Activated CD8-positive, alpha-beta memory T cell treated with anti-CD3 and anti-CD28 coated beads, Interleukin-2, amount 10 ng/mL, durations not matched to agents 7 days and 5 days (primary cell): ENCODE measurements at places on chromosomes 2 and 18. TPM values are rescaled to one million over a fixed set of nuclear protein-coding genes. Genes with fewer than 3 reads are reported as not detected.
A peak's percentile ranks its signal among the peaks of the same experiment; 100 is the strongest.

TUBB8B gene
- not detected for total RNA-seq

RASGRP3 gene
- total RNA-seq: 22.9 TPM

REG3A gene
- total RNA-seq: not detected

LBX2 gene
- total RNA-seq: 2.4 TPM

HOXD4 gene
- not detected for total RNA-seq

NR4A2 gene
- 3.2 TPM for total RNA-seq

DNA sequence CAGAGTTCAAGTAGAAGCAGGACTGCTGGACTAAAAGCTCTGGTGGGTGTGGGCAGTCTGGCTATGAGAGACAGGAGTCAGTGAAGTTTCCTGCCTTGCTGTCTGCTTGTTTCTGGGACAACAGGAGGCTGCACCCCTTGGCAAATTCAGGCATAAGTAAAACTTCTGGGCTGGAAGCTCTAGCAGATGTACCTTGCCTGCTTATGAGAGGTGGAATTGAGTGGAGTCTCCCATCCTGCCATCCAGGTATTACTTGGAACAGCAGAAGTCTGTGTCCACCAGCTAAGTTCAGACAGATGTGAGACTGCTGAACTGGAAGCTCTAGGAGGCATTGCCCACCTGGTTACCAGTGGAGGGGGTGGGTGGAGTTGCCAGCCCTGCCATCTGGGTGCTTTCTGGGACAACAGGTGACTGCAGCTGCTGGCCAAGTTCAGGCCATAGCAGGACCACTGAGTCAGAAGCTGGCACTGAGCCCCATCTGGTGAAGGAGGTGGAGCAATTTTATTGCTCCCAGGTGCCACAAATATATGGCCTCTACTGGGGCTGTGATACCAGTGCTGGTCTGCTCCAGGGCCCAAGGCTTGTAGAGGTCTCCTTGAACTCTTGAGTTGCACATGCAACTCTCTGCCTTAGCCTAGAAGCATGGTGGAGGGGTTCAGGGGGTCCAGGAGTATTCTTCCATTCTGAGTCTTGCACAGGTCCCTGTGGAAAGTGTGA lies 199.4 kb upstream of the FN1 start:
- H3K27me3 ChIP-seq: no peaks in the 10 kb centered on the region

GRCh38 chr2:65265671-65266045 lies 38.0 kb downstream of the ACTR2 start:
- peaks cover 56% of the 10 kb centered on the region for H3K36me3 ChIP-seq
- H3K27ac ChIP-seq: no peak overlapping the region
- no peaks in the 10 kb centered on the region for H3K27me3 ChIP-seq
- no peak overlapping the region for H3K4me3 ChIP-seq
- DNase-seq: no peak

- no peak overlapping the region for H3K27ac ChIP-seq
- DNase-seq: no peak
- H3K4me1 ChIP-seq: no peaks in the 10 kb centered on the region
- no peaks in the 10 kb centered on the region for H3K36me3 ChIP-seq
- no peak overlapping the region for H3K4me3 ChIP-seq
Measured at GRCh38 chr2:107428781-107429180, 397.9 kb upstream of the RGPD4 start.

DNA sequence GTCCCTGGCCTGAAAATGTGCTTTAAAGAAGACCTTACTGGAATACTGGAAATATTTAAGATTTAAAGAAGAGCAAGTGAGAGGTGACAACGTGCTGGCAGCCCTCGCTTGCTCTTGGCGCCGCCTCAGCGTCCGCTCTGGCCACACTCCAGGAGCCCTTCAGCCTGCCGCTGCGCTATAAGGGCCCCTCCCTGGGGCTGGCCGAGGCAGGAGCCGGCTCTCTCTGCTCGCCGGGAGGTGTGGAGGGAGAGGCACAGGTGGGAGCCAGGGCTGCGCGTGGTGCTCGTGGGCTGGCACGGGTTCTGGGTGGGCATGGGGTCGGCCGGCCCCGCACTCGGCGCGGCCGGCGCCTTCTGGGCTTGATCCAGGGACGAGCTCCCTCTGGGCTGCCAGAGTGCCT lies 2.9 kb upstream of the COQ10B start:
- DNase-seq: no peak
- peaks cover 23% of the 10 kb centered on the region for H3K4me1 ChIP-seq
- H3K36me3 ChIP-seq: peaks cover 3% of the 10 kb centered on the region
- H3K27ac ChIP-seq: no peak overlapping the region
- H3K4me3 ChIP-seq: no peak overlapping the region

DNA sequence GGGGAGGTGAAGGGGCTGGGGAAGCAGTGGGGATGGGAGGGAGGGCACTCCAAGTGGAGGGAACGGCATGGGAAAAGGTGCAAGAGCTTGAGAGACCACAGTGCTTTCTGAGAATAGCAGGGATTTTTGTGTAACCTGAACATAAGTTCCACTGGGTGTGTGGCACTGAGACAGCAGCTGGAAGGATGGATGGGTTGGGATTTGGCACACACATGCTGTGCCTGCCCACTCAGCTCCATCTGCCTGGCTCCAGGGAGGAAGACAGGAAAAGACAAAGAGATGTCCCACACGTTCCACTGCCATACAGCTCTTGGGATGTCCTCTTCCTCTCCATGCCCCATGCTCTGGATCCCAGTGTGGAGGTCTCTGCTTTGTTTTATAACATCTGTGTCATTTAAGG lies 114.1 kb upstream of the TEX51 start:
- DNase-seq: no peak
- no peaks in the 10 kb centered on the region for H3K4me1 ChIP-seq
- peaks cover 10% of the 10 kb centered on the region for H3K27me3 ChIP-seq
- H3K4me3 ChIP-seq: no peak overlapping the region
- H3K27ac ChIP-seq: no peak overlapping the region

GRCh38 chr2:220353897-220354296 lies 726.5 kb downstream of the SLC4A3 start:
- no peak for DNase-seq
- no peaks in the 10 kb centered on the region for H3K4me1 ChIP-seq
- no peaks in the 10 kb centered on the region for H3K36me3 ChIP-seq

GRCh38 chr2:18132697-18133096 lies 254.2 kb downstream of the KCNS3 start:
- no peak overlapping the region for H3K4me3 ChIP-seq
- H3K27ac ChIP-seq: no peak overlapping the region
- peaks cover 2% of the 10 kb centered on the region for H3K4me1 ChIP-seq
- no peak for DNase-seq

DNA sequence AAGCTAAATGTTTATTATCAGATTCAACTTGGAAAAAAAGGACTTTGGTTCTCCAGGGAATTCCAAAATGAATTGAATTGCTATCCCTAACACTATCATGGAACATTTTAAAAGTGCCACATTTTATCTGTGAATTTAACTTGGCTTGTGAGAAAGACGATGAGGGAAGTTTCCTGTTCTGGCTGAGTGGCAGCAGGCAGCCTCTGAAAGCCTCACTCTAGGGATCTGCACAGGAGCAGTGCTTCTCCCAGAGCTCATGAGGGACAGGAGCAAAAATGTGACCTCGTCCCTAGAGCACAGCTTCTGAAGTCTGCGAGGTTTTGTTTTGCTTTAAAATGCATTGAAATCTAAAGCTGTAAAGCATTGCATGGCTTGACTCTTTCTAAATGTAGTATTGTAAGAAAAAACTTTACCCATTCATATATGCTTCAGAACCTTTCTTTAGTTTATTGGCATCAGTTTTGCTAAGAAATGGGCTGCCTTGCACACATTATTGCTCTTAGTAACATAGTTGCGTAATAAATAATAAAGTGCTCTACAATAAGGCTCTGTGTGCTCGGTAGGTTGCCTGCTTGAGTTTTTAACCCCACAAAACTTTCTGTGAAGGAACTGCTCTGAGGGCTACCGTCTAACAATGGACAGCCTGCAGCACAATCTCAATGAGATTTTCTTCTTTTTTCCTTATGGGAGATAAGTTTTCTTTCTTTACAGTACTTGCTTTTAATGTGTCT lies 136.2 kb upstream of the CDCA7 start:
- H3K4me1 ChIP-seq: peaks cover 9% of the 10 kb centered on the region
- H3K27me3 ChIP-seq: peaks cover 14% of the 10 kb centered on the region
- no peak overlapping the region for H3K4me3 ChIP-seq
- H3K36me3 ChIP-seq: peaks cover 2% of the 10 kb centered on the region

- H3K36me3 ChIP-seq: peaks cover 37% of the 10 kb centered on the region
- peak overlapping the region; percentile 95 for H3K27ac ChIP-seq
- H3K4me3 ChIP-seq: peak overlapping the region; percentile 75
- no peak for DNase-seq
- H3K4me1 ChIP-seq: peaks cover 58% of the 10 kb centered on the region
- H3K27me3 ChIP-seq: no peaks in the 10 kb centered on the region
Measured at GRCh38 chr2:30265052-30266015, 34.0 kb downstream of the LBH start.

- H3K27ac ChIP-seq: no peak overlapping the region
- no peak for DNase-seq
- no peak overlapping the region for H3K4me3 ChIP-seq
- no peaks in the 10 kb centered on the region for H3K36me3 ChIP-seq
- H3K27me3 ChIP-seq: peaks cover 11% of the 10 kb centered on the region
Measured at GRCh38 chr2:100200985-100201384, 58.6 kb upstream of the AFF3 start.

DNA sequence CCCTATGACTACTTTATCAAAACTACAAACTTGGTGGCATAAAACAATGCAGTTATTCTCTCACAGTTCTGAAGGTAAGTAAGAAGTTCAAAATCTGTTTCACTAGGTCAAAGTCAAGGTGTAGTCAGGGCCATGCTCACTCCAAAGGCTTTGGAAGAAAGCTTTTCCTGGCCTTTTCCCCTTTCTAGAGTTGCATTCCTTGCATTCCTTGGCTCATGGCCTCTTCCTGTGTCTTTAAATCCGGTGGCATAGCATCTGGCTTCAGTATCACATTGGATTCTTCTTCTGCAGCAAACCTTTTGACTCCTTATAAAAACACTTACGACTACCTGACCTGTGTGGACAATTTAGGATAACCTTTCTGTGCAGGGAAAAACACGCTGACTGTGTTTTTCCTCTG lies 543.5 kb upstream of the HNMT start:
- no peak overlapping the region for H3K4me3 ChIP-seq
- no peak overlapping the region for H3K27ac ChIP-seq
- no peak for DNase-seq
- no peaks in the 10 kb centered on the region for H3K36me3 ChIP-seq

GRCh38 chr2:201855356-201855755 lies 49.0 kb downstream of the CDK15 start:
- peaks cover 8% of the 10 kb centered on the region for H3K4me1 ChIP-seq
- peaks cover 39% of the 10 kb centered on the region for H3K27me3 ChIP-seq

GRCh38 chr2:200810252-200810997 lies 1.3 kb upstream of the BZW1 start:
- DNase-seq: no peak
- H3K27ac ChIP-seq: peak overlapping the region; percentile 98
- H3K4me3 ChIP-seq: peak overlapping the region; percentile 92

DNA sequence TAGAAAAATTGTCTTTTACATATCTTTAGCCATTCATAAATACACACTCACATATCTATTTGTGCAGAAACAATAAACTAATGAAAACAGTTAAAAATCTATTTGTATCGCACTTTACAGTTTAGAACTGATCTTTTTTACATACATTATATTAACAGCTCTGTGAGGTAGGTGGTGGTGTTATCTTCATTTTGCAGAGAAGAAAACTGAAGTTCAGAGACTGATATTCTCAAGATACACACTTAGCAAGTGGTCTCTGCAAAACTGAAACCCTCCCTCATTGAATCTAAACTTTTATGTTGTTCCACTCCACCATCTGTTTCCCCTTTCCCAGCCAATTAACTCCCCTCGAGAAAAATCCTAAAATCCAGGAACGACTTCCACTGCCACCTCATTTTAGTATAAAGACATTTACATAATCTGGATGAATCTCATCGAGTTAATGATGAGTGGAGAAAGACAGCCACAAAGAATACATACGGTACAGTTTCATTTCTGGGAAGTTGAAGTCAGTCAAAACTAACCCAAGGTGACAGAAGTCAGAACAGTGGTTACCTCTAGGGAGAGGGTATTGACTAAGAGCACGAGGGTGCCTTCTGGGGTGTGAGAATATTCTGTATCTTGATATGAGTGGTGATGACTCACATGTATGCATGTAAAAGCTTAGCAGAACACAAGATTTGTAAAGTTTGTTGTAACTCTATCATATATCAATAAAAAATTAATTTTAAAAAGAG lies 524.2 kb upstream of the TCF4 start:
- H3K36me3 ChIP-seq: no peaks in the 10 kb centered on the region
- peaks cover 14% of the 10 kb centered on the region for H3K4me1 ChIP-seq
- peaks cover 3% of the 10 kb centered on the region for H3K27me3 ChIP-seq
- peak; percentile 52 for DNase-seq

- H3K36me3 ChIP-seq: peaks cover 1% of the 10 kb centered on the region
- peaks cover 99% of the 10 kb centered on the region for H3K27me3 ChIP-seq
- no peak overlapping the region for H3K27ac ChIP-seq
- H3K4me1 ChIP-seq: peaks cover 7% of the 10 kb centered on the region
- H3K4me3 ChIP-seq: no peak overlapping the region
Measured at GRCh38 chr2:176114120-176114929, 2.3 kb upstream of the HOXD10 start.

DNA sequence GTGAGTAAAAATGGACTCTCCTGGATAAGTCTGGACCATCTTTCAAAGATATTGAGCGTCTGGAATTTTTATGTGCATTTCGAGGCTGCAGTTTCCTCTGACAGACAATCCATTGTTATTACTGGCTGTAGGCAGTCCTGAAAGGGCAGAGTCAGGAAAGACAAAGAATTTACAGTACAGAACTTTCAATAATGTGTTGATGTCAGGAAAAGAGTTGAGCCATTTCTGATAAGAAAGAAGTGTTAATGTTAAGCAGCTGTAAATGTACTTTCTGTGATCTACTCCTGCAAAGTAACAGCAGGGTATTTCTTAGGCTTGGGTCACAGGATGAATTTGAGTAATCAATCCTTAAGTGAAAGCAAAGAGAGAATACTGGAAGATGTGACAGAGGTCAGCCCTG lies 29.8 kb downstream of the TSPYL6 start:
- H3K36me3 ChIP-seq: peaks cover 6% of the 10 kb centered on the region
- H3K27me3 ChIP-seq: no peaks in the 10 kb centered on the region
- DNase-seq: no peak
- no peak overlapping the region for H3K4me3 ChIP-seq
- peaks cover 23% of the 10 kb centered on the region for H3K4me1 ChIP-seq

DNA sequence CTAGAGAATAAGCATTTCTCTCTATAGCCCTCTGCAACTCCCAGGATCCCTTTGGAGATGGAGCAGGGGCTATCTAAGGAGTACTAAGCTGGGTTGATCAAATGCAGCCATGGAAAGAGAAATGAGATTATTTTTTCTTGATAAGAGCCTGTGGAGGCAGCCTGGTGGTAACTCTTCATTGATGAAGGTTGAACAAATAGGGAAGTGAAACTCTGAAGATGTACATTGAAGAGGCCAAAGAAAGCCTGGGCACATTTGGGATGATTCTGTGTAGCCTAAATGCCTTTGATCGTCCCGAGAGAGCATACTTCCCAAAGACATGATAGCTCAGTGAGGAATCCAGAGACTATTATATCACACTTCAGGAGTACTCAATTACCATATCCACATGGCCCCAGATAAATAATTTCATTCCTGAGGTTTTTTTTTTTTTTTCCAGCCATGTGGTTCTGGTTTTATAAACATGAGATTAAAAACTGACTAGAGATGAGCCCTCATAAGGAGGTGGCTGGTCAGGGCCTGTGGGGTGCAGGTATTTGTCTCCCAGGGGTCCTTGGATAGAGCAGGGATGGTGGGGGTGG lies 192.5 kb downstream of the TPGS2 start:
- H3K4me1 ChIP-seq: peaks cover 5% of the 10 kb centered on the region
- no peak overlapping the region for H3K4me3 ChIP-seq
- no peak overlapping the region for H3K27ac ChIP-seq
- no peaks in the 10 kb centered on the region for H3K36me3 ChIP-seq

- H3K27ac ChIP-seq: no peak overlapping the region
- H3K4me3 ChIP-seq: no peak overlapping the region
- no peak for DNase-seq
- H3K36me3 ChIP-seq: no peaks in the 10 kb centered on the region
- H3K27me3 ChIP-seq: peaks cover 92% of the 10 kb centered on the region
- peaks cover 13% of the 10 kb centered on the region for H3K4me1 ChIP-seq
Measured at GRCh38 chr2:45000341-45000901, 8.8 kb downstream of the SIX2 start.
